ENCODE measurements at places on chromosomes 7 and 10.

- DNase-seq = no peak
Measured at GRCh38 chr7:134140889-134141867, 14.0 kb downstream of the LRGUK start.

GRCh38 chr10:29807163-29807806 lies 172.5 kb upstream of the SVIL start:
- no peak for DNase-seq

GRCh38 chr10:46523962-46524471 lies 32.4 kb downstream of the GPRIN2 start:
- no peak for DNase-seq

- no peak for DNase-seq
Measured at GRCh38 chr7:4074994-4075393, 607.1 kb upstream of the FOXK1 start.

DNA sequence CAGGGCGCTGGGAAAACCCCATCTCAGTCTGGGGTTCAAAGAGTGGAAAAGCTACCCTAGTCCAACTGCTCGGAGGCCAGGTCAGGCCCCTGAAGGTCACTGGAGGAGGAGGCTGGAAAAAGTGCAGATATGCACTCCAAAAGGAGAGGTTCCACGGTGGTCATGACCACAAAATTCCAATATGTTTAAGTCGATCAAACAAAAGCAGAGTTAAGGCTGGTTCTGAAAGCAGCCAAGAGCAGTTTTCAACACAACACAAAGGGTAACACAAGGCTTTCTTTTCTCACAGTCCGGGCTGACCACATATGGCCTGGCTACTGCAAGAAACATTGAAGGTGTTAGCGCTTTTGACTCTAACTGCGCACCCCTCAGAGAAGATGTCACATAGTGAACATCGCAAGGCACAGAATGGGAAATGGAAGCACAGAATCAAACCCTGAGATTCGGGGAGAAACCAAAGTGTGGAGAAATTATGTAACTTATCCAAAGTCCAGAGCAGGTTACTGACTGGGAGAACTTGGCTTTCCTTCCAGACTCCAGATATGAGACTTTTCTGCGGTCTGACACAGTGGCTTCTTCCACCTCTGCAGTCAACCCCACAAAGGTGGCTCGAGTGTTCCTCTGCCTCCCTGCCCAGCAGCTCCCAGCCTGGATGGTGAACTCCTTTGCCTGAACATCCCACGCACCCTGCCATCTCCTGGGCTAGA lies 1.3 kb upstream of the GRB10 start:
- DNase-seq = no peak

DNA sequence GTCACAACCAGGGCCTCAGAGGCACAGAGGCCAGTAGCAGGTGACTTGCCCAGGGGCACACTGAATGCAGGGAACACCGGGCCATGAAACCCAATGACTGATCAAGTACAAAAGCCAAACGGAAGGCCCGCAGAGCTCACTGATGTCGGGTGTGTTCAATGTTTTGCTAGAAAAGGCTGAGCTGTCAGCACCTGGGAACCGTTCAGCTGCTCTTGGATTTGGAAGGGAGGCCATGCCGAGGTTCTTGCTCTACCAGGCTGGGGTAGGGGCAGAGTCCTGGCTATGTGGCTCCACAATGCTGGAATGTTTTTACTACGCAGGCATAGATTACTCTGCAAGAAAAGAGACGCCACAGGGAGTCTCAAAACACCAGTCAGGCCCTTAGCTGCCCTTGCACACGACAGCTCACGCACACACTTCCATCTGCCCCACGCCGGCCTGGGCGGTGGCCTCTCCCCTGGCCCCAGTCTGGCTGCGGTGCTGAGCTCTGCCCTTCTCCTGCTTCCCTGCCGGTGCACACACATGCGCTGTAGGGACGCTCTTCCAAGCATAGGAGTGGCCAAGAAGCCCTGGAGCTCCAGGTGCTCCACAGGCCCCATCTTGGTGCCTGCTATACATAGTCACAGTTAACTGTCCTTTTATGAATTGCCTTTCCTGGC lies 79.9 kb downstream of the ZRANB1 start:
- DNase-seq = no peak

- DNase-seq = no peak
Measured at GRCh38 chr10:28902215-28902614, 224.9 kb downstream of the BAMBI start.

GRCh38 chr7:64733550-64734240 lies 60.5 kb upstream of the ZNF138 start:
- DNase-seq = no peak

- DNase-seq = no peak
Measured at GRCh38 chr10:56327118-56327517, 33.9 kb downstream of the ZWINT start.

- no peak for DNase-seq
Measured at GRCh38 chr10:133316266-133316665, 7.6 kb downstream of the ZNF511 start.

GRCh38 chr7:132696332-132696731 lies 120.1 kb upstream of the PLXNA4 start:
- no peak for DNase-seq

DNA sequence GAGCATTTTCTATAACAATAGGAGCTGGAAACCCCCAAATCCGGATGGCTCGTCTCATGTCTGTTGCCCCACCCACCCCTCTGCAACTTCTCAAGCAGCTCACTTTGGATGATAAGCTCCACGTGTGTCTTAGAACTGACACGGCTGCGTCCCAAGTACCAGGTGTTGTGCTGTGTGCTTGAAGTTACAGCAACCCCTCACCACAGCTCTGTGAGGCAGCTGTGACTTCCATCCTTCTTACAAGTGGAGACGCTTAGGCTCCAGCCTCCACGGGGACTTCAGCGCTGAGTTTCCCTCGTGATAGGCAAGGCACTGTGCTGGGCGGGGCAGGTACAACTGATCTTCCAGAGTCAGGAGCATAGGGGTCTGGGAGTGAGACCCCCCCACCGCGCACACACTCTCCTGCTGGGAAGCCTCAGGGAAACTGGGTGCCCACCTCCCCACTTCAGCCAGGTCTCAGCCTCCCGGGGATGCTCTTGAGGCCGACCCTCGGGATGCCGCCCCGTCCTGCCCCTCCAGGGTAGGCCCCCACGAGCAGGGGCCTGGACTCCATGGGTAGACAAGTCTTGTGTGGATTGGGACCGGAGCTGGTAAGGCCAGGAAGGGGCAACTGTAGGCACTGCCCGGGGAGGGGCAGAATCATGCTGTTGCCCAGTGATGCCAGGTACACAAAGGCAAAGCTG lies 31.4 kb downstream of the EN2 start:
- no peak for DNase-seq

- no peak for DNase-seq
Measured at GRCh38 chr10:33006342-33006887, 48.4 kb upstream of the ITGB1 start.
